Vagina (tissue), 2 donors: ENCODE measurements at places on chromosomes 16 and 17.

- no peak for DNase-seq
Observed at GRCh38 chr17:49819138-49819537, 28.7 kb downstream of the TAC4 start.

- DNase-seq = no peak
Observed at GRCh38 chr17:56779898-56780777, 53.6 kb downstream of the C17orf67 start.

DNA sequence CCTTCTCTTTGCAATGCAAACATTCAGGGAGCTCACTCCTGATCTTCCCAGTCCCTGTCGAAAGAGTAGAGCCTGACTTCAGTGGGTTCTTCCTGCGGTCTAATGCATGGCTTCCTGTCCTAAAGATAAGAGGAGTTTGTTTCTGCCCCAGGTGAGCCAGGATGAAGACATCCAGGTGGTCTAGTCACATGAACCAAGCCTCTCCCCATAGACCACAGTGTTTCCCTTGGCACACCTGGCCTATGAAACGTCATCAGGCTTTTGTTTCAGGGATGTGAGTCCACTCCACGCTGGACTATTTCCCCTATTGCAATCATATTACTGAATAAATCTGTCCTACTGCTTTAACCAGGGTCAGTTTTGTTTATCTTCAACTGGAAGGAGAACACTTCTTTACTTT is 21.1 kb downstream of the CES1 start:
- peak; percentile 90 for DNase-seq

DNA sequence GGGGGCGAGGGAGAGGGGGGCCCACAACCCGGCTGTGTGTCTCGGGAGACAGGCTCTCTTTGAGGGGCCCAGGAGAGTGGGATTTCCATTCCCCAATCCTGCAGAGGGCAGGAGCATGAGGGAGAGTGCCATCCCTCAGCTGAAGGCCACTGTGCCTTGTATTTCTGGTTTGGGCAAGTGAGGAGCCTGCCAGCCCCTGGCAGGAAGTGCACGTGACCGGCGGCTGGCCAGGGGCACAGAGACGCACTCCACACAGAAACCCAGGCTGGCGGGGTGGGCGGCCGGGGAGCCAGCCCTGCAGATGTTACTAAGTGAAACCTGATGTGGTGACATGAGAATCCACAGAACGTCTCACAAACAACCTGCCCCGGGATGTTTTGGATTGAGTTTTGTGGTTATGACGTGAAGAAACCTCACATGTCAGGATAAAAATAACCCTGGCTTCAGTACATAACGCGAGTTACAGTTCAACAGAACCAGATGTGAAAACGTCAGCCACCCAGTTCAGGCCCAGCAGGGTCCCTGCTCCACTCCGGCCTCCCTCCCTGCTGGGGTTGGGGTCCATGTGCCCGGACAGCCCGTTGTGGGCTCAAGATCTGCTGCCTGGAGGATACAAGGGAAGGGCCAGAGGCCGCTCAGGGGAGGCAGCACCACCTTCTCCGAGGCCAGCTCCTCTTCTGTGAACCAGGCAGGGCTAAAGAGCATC is 51.7 kb upstream of the MTSS2 start:
- DNase-seq = no peak

DNA sequence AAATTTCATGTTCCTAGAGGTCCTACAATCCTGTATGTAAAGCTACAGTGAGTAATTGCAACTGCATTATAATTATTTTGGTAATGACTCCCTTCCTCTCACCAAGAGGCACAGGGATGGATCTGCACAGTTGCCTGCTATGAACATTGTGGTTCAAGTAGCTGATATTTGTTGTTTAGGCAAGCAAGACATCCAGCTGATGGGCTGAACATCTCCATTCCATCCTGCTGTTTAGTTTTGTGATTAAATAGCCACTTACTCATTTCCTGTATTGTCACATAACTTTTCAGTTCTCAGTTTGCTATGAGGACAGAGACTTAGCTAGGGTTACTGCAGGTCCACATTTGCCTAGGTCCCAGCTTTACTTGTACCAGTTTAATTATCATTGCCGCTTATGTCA is 181.2 kb upstream of the TBX2 start:
- no peak for DNase-seq

GRCh38 chr17:35242158-35242804 is 591 bp upstream of the SLFN5 start:
- DNase-seq = no peak

DNA sequence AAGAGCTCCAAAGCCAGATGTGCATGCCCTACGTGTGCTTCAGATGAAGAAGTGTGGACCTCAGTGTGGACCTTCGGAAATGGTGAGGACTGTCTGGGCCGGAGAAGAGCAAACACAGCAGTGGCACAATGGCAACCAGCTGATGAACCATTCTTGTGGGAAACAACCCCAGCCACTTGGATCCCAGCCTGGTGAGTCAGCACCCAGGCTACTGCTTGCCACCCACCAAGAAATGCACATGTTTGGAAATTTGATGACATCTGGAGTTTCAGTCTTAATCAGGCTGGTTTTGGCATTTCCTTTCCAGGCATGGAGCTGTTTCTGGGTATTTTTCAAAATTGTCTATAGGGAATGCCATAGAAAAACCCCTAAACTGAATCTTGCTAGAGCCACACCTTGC is 42.7 kb downstream of the DYNLRB2 start:
- no peak for DNase-seq

DNA sequence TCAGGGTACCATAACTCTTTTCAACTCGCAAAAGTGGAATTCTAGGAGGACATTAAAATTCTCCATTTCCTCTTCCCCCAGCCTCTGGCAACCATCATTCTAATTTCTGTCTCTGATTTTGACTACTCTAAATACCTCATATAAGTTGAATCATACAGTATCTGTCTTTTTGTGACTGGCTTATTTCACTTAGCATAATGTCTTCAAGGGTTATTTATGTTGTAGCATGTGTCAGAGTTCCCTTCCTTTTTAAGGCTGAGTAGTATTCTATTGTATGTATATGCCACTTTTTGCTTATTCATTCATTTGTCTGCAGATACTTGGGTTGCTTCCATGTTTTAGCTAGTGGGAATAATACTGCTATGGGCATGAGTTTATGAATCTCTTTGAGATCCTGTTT is 12.0 kb downstream of the RNF135 start:
- DNase-seq = no peak

DNA sequence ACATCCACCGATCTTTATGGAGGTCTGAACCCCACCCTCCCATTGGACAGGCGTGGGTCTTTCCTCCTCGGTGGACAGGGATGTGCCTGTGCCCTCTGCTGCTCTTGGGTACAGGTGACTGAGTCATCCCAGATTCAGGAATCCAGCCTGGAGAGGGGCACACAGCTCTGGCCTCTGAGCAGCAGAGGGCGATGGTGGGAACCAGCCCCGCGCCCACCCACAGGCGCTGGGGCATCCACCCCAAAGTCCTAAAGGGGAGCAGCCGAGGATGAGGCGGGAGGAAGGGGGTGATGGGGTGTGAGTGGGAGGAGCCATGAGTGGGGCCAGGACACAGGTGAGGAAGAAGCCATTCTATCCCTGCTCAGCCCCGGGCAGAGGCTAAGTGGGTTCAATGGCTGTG is 35.0 kb downstream of the ENGASE start:
- DNase-seq = no peak

DNA sequence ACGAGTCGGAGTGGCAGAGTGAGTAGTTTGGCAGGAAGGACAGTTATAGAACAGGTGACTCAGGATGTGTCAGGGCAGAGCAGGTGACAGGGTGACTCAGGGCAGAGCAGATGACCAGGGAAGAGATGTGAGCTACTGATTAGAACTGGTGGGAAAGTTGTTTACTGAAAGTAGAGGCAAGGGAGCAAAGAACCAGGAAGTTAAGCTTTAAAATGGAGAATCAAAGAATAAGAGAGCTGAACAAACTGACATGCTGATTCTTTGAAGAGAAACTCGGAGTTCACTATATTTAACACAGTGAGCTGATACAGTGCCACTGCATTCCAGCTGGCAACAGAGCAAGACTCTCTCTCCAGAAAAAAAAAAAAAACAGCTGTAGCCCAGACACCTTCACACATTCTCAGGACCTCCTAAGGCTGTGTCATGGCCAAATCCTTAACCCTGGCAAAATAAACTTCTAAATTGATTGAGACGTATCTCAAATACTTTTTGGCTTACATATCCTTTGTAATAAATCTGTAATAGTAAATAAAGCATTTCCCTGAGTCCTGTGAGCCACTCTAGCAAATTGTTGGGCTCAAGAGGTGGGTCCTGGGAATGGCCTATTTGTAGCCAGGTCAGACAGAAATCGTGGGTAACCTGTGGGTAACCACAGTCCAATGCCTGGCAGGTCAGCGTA is 12.3 kb upstream of the UBE2I start:
- DNase-seq = no peak

DNA sequence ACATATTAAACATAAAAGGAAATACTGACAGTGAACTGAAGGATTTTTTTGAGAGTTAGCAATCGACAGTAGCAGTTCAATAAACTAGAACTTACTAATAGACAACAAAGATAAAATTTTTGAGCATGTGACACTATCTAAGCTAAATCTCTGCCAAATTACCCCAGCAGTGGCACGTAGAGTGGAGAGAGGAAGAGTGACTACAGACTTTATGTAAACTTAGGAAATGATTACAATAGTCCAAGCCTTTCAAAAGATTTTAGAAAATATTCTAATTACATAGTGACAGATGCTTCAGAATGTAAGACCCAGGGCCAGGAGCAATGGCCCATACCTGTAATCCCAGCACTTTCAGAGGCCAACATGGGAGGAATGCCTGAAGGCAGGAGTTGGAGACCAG is 52.4 kb downstream of the CFDP1 start:
- no peak for DNase-seq

- DNase-seq = no peak
Observed at GRCh38 chr16:28491230-28491969, 474 bp downstream of the CLN3 start.

DNA sequence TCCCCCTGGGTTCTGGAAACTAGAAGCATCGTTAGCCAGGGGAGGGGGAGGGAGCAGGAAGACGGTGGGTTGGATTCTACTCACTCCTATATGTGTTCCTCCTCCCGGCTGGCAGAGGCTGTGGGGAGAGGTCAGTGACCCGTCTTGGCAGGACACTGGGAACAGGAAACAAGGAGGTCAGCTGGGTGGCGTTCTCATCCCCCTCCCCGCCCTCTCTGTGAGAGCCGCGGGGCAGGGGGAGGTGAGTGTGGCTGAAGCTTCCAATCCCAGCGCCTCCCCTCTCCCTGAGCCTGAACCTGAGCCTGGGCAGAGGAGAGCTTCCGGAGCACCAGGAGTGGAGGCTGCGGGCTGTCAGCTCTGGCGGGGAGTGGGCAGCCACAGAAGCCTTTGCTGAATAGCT is 12.5 kb downstream of the GPRC5C start:
- no peak for DNase-seq

DNA sequence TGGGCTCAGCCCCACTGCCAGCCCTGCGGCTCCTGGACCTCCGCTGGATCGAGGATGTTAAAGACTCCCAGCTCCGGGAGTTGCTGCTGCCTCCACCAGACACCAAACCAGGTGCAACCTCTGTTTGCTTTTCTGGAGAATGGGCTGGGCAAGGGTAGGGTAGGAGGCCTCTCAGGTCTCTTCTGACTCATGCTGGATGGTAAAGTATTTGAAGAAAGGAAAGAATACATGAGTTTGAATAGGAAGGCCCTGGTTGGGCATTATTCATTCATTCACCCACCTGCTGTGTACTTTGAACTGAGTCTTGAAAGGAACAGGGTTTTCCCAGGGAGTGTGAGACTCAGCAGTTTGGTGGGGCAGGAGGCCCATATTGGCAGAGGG is 6.5 kb upstream of the ORAI3 start:
- DNase-seq = no peak

DNA sequence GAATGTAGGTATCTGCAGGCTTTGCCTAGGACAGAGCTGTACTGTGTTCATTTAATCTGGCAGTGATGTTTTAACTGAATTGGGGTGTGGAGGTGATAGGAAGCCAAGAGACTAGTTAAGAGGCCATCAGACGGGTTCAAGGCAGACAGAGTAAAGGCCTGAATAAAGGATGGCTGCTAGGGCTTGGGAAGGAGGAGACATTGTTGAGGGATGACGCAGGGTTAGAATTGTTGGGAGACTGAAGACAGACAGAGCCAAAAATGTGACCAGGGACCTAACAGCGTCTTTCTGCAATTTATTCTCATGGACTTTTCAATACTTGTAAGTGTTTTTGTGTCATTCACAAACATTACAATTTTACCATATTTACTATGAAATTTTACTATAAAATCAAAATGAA is 48.6 kb upstream of the MYH10 start:
- no peak for DNase-seq

DNA sequence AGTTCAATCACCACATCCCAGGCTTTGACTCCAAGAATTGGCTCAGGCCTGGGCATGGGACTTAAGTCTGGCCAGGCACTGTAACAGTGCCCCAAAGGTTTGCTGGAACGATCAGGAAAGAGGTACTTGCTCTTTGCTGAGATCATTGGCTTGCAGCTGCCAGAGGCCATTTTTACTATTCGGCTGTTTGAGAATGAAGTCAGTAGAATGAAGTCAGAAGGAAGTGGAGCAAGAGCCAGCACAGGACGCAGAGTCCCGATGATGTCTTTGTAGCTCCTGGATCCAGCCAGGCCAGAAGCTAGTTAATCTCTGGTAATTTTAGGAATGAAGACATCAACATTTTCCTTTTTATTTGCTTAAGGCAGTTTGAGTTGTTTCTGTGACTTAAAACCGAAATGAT is 195.5 kb downstream of the RAB11FIP4 start:
- no peak for DNase-seq

- DNase-seq = no peak
Observed at GRCh38 chr16:89607937-89608740, 5.3 kb upstream of the DPEP1 start.

- DNase-seq = no peak
Observed at GRCh38 chr16:3494386-3494973, 809 bp downstream of the C16orf90 start.

DNA sequence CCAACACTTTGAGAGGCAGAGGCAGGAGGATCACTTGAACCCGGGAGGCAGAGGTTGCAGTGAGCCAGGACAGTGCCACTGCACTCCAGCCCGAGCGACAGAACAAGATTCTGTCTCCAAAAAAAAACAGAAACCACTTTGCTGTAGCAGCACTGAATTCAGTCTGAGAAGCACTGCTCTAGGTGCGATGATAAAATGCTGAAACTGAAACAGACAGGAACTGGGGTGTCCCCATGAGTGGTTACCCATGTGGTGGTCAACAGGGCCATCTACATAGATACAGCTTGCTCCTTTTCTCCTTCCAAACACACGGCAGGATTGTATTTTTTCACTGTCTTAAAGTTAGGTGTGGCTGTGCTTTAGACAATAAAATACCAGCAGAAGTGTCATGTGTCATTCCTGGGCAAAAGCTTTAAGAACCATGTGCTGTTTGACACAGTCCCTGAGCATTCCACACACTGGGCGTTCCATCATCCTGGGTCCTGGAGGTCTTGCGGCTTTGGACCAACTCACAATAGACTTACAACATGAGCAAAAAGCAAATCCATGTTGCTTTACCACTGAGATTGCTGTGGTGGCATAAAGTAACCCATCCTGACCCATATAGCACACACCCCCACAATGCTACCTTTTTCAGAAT is 11.5 kb downstream of the GAS7 start:
- no peak for DNase-seq
